ENCODE measurements at places on chromosomes 2 and 18.

GRCh38 chr2:188307850-188308283 is 16.2 kb downstream of the GULP1 start:
- DNase-seq, result no peak

GRCh38 chr2:127024769-127025358 is 82.1 kb downstream of the BIN1 start:
- DNase-seq, result no peak

DNA sequence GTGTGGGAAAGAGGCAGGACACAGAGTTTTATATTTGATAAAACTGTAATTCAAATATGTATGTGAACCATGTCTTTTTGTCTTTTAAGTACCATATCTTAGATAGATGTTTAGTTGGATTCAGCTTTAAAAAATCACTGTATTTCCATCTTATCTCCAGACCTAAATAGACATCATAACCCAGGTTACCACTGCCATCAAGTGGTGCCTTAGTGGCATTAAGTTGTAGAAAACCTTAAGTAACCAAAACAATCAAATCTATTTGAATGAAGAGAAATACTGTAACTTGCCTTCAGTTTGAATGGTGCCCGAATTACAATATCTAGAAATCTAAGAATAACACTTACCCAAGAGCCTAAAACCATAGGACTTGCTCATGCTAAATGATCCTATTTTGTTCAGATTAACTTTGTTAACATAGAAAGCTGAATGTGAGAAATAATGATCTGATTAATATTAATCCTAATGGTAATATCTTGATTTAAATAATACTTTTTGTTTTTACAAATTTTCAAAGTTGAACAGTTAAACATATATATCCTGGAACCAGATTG is 92.5 kb upstream of the MAP2 start:
- DNase-seq, result no peak

- DNase-seq, result no peak
Observed at GRCh38 chr2:79389481-79389880, 123.4 kb upstream of the CTNNA2 start.

GRCh38 chr2:96769814-96770213 is 9.1 kb downstream of the CNNM4 start:
- DNase-seq, result no peak

DNA sequence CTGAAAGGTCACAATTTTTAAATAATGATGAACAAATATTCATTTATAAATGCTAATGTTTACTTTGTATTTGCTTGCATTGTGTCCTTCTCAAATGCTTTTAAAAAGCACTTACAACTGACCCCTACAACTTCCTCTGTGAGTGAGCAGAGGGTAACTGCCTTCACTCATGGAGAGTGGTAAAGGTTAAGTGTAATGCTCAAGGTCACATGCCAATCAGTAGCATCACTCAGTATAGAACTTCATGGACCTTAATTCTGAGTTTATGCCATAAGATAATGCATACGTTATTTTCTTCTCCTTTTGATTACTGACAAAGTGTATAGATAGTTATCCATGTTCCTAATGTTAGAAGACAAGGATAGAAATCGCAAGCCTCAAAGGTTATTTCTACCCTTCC is 91.8 kb upstream of the SERTAD2 start:
- no peak for DNase-seq

DNA sequence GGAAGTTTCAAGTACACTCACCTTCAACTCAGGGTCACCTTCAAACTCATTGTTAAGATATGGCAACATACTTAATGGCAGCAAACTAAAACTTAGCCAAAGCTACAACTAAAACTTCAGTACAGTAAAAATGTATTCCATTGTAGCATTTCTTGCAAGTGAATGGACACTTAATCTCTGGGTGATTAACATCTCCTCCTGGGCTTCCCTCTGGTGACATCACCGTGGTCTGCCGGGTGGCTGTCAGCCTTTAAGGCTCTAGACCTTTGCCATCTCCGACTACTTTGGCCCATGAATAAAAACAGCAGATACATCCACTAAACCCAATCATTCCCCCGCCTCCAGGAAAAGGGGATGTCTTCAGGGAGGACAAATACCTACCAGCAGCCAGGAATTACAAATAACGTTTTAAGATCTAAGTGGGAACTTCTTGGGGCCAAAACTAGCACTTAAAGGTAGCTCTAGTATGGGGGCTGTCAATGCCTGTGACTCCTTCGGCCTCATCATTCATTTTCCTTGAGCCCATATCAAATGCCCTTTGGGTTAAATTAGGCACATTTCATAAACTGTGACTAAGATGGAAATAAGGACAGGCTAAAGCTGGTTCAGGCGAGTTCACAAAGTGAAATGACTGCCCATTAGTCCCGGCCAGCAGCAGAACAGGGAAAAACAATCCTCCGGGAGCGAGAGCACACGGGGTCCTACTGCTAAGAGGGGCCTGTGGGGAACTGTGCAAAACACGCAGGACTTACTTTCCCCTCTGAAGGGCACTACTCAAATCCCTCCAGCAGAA is 1.1 kb downstream of the TFCP2L1 start:
- no peak for DNase-seq

GRCh38 chr2:96198921-96199320 is 9.7 kb downstream of the STARD7 start:
- no peak for DNase-seq

- no peak for DNase-seq
Observed at GRCh38 chr2:135337071-135337470, 193.9 kb downstream of the ZRANB3 start.

- peak; percentile 51 for DNase-seq
Observed at GRCh38 chr18:79944126-79944731, 7.2 kb downstream of the SLC66A2 start.

GRCh38 chr18:13235981-13236380 is 17.4 kb downstream of the LDLRAD4 start:
- DNase-seq, result no peak

- DNase-seq, result no peak
Observed at GRCh38 chr18:35435401-35435800, 58.3 kb upstream of the ZNF396 start.

DNA sequence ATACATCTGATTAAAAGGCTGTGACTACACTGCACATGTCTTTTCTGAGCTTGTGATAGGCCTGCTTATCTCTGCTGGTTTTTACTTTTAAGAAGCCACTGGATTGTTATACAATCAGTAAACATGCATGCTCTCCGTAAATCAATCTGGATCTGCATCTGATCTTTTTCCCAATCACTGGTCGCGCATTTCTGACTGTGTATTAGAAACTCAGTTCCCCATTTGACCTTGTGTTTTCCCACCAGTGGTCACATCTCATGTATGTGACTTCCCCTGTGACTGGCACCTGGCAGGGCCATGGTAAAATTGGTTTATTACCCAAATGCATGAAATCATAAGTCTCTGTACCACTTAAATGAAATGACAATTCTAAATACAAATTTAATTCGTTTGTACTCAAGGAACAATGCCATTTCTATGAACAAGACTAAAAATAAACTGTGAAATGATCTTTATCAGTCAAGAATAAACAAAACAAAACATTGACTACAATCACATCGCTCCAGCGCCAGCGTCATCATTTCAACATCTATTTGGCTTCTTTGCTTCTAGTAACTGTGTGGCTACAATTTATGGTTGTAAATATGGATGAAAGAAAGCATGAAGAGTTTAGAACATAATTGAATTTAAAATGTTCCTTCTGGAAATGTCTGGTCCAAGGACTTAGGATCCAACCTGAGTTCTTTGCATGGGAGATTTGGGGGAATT is 396.6 kb upstream of the TRIB2 start:
- DNase-seq, result no peak

DNA sequence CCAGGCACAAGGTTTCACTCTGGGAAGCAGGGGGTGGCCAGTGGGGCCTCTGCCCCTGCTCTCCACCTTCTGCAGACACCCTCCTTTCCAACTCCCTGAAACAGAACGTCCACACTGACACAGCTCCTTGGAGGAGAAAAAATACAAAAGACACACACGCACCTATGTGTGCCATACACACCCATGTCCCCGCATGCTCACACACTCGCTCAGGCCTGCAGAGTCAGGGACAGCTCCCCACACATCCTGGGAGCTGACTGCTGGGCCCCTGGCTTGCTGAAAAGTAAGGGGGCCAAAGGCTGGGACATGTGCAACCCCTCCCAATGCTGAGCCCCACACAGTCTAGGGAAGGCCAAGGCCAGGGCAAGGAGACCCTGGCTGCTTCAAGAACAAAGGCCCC is 200.5 kb downstream of the TNS1 start:
- no peak for DNase-seq

DNA sequence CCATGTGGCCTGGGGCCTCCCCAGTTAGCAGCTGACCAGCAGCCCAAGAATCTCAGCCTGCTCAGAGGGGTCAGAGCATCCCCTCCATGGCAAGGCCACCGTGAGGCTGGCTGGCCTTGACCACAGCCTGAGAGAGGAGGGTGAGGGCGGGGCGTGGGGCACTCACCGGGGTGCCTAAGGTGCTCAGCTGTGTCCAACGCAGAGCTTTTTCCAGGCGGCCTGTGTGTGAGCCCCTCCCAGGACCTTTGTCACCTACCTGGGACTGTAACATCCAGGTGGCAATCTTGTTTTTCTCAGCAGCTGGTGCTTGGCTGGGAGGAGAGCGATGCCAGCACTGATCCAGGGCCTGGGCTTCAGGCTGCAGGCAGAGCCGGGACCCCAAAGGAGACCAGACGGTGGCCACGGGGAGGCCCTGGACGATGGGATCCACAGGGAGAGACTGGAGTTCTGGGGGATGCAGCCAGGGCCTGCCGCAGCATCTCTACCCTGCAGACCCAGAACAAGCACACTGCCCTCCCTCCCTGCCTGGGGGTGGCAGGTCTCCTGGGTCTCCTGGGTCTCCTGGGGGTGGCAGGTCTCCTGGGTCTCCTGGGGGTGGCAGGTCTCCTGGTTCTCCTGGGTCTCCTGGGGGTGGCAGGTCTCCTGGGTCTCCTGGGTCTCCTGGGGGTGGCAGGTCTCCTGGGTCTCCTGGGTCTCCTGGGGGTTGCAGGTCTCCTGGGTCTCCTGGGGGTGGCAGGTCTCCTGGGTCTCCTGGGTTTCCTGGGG is 12.3 kb downstream of the SNED1 start:
- DNase-seq, result no peak

DNA sequence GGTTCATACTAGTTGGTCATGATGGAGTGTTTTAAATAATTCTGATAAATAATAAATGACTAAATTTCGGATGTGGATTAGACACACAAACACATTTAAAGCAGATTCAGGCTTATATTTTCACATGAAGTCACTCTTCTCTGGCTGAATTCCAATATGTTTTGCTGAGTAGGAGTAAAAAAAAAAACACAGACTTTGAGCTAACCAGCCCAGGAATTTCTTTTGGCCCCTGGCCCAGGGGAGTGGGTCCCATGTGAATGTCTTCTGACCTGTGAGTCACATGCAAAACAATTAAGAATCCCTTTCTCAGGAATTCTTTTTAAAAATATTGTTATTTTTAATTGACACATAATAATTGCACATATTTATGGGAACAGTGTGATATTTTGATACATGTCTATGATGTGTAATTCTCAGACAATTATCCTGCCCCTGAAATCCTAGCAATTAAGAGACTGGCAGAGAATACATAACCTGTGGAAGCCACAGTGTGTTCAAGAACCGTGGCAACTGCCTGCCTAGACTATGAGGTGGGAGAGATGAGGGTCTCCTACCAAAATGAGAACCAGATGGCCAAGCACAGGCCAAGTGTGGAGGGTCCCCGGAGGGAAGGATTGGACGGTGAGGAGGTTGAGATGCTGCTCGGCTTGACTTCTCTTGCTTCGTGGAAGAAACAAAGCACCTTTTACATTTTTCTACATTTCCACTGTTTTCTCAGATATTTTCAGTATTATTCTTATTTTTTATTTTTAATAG is 236.4 kb downstream of the PIEZO2 start:
- no peak for DNase-seq
